ENCODE measurements at places on chromosomes 4 and X. TPM values are rescaled to one million over a fixed set of nuclear protein-coding genes. Genes with fewer than 3 reads are reported as not detected.
A peak's percentile ranks its signal among the peaks of the same experiment; 100 is the strongest.

CD38 gene
- total RNA-seq, result 8.9 TPM

TBX22 gene
- total RNA-seq, result not detected

TMEM150C gene
- total RNA-seq, result 7.7 TPM

MAGEB3 gene
- total RNA-seq, result not detected

ELF2 gene
- 58.5 TPM for total RNA-seq

GAGE12H gene
- not detected for total RNA-seq

PAGE2B gene
- total RNA-seq, result not detected

PRR32 gene
- not detected for total RNA-seq

DCK gene
- 15.2 TPM for total RNA-seq

DNA sequence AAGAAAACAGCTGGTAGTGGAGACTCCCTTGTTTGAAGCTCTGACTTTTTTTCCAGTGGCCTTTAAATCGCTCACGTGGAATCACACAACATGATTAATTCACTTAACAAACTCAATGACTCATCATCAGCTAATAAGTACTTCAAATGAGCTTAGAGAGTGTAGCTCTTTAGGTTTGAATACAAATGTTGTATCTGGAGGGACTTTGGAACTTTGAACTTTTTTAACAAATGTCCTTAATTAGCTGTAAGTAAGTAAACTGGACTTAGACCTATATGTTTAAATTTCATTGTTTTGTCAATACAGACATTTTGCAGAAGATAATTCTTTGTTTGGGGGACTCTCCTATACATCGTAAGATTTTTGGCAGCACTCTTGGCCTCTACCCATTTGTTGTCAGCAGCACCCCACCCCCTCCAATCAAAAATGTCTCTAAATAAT, 581.1 kb downstream of the SPRY1 start:
- DNase-seq, result no peak

- no peak for DNase-seq
Observed at GRCh38 chr4:38768968-38769394, 13.8 kb downstream of the TLR10 start.

DNA sequence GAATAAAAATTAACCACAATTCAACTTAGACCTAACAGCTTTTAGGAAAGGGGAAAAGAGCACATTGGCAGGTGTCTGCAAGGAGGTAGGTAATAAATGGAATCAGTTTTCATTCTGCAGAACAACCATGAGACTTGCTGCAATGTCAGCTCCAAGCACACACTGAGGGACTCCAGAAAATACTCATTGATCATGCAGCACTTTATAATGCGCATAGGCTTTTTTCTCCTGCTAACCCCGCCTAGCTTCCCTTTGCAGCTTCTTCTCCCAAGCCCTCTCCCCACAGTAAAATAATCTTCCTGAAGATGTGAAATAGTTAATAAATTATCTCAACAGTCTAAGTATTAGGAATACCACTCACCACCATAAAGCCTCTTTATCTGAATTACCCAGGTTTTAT, 36.9 kb downstream of the ANKRD17 start:
- DNase-seq, result no peak

GRCh38 chr4:37615059-37615719, 71.0 kb downstream of the RELL1 start:
- DNase-seq, result no peak

DNA sequence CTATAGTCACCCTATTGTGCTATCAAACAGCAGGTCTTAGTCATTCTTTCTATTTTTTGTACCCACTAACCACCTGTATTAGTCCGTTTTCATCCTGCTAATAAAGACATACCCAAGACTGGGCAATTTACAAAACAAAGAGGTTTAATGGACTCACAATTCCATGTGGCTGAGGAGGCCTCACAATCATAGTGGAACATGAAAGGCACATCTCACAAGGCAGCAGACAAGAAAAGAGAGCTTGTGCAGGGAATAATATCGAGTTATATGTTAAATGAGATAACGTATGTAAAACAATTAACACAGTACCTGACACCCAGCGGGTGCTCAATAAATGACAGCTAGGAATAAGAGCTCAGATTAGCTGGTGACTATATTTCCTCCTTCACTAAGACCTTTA, 88.1 kb upstream of the WDR44 start:
- no peak for DNase-seq

DNA sequence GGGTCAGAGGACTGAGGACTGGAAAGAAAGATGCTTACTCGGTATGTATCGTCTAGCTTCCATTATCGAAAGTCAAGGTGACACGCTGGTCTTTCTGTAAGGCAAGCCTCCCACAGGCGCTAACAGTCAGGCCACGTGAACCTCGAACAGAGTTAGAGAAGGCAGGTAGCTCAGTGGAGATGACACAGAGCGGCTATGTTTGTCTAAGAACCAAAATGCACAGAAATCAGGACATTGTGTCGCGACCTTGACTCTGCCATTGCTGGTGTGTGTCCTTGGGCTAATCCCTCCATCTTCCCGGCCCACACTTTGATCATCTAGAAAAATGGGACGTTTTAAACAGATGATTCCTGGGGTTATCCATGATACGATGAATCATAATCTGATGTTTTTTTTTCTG, 40.3 kb downstream of the IRF2 start:
- DNase-seq, result no peak

GRCh38 chr4:36835246-36835645, 409.3 kb upstream of the NWD2 start:
- DNase-seq, result peak; percentile 9

- no peak for DNase-seq
Observed at GRCh38 chrX:133921764-133922389, 63.5 kb downstream of the GPC3 start.

- DNase-seq, result no peak
Observed at GRCh38 chr4:40446839-40447238, 111.7 kb downstream of the CHRNA9 start.

DNA sequence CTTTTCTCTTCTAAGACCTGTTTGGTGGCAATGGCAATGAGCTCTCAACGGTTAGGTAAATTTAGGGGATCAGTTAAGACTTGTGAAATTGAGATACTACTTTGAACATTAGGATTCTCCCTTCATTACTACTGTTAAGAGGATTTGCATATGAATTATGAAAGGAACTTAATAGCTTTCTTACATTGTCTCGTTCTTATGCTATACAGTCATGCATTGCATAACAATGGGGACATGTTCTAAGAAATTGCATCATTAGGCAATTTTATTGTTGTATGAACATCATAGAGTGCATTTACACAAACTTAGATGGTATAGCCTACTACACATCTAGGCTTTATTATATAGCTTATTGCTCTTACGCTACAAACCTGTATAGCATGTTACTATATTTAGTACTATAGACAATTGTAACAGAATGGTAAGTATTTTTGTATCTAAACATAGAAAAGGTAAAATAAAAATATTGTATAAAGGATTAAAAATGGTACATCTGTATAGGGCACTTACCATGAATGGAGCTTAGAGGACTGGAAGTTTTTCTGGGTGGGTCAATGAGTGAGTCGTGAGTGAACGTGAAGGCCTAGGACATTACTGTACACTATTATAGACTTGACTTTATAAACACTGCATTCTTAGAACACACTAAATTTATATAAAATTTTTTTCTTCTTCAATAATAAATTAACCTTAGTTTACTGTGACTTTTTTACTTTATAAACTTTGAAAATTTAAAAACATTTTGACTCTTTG, 62.5 kb downstream of the PAQR3 start:
- DNase-seq, result no peak

DNA sequence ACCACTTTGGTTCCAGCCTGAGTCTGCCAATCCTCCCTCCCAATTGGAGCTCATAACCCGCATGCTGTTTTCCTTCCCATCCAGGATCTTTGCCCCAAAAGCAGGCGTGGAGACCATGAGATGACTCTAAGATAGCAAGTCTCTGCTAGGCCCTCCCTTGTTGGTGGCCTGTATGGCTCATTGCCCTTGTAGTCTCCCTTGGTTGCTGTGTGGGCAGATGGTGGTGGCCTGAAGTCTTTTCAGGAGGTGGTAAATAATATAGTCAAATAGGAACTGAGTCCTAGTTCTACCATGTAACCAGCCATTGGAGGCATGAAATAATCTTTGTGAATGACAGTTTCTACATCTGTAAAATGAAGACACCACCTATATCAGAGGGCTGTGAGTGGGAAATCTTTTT, 1.2 kb downstream of the ATP6AP1 start:
- DNase-seq, result no peak

- DNase-seq, result no peak
Observed at GRCh38 chr4:111546881-111547280, 598.4 kb upstream of the FAM241A start.

- no peak for DNase-seq
Observed at GRCh38 chrX:39725928-39726619, 371.7 kb downstream of the BCOR start.

- no peak for DNase-seq
Observed at GRCh38 chr4:182177166-182177565, 66.0 kb upstream of the TENM3 start.

GRCh38 chrX:123756320-123756719, 23.5 kb upstream of the THOC2 start:
- DNase-seq, result no peak

DNA sequence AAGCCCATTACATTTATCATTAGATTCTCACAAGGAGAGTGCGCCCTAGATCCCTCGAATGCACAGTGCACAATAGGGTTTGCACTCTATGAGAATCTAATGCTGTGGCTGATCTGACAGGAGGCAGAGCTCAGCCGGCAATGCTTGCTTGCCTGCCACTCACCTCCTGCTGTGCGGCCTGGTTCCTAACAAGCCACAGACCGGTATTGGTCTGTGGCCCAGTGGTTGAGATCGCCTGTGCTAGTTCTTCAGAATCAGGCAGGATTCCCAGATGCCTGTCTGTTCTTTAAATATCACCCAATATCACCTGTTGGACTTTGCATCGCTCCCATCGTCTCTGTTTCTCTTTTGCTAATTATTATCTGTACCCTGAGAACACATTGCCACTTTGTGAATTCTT, 14.0 kb downstream of the DSPP start:
- no peak for DNase-seq

- no peak for DNase-seq
Observed at GRCh38 chrX:110684653-110685052, 111.0 kb downstream of the CHRDL1 start.

DNA sequence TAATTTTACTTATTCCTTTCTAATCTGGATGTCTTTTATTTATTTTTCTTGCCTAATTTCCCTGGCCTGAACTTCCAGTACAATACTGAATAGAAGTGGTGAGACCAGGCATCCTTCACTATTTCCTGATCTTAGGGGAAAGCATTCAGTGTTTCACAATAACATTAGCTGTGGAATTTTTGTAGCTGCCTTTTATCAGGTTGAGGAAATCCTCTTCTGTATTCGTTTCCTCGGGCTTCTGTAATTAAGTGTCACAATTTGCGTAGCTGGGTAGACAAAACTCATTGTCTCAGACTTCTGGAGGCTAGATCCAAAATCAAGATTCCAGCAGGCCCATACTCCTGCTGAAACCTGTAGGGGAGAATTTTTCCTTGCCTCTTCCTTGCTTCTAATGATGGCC, 598.4 kb upstream of the FTHL17 start:
- no peak for DNase-seq

DNA sequence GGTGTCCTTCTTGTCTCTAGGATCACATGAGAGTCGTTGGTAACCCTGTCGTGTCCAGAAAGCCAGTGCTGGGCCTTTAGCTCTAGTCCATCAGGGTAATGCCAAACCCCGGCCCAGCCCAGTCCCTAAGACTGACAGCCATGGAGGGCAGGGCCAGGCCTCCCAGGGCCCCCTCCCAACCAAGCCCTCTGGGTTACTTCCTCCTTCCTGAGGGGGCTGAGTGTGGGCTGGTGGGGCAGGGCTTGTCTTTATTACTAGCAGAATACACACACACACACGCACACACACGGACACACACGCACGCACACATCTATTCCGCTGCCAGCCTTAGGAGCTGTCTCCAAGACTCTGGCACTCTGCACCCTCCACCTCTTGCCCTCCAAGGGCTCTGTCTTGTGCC, 35.6 kb upstream of the CDKN2AIP start:
- peak; percentile 39 for DNase-seq

All from kidney (tissue), 22 donors.